OCI-LY7 (cell line): ENCODE measurements at places on chromosomes 12 and 14.

DNA sequence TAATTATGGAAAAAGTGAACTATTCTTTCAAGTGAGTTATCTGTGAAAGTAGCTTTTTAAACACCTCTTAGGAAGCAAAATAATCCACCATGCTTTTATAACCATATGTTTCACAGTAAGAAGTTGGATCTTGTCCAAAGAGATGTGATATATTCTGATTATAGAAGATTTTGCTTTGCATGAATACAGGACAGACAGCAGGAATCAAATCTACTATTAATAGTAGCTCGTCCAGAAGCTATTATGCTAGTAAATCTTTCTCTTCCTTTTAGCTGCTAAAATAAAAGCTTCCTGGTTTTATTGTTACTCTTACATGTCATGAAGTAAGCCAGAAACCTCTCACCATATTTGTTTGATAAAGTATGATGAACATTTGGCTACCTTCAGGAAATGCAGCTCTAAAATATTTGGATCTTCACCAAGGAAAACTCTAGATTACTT lies 257.0 kb downstream of the IPO8 start:
- DNase-seq, result no peak

DNA sequence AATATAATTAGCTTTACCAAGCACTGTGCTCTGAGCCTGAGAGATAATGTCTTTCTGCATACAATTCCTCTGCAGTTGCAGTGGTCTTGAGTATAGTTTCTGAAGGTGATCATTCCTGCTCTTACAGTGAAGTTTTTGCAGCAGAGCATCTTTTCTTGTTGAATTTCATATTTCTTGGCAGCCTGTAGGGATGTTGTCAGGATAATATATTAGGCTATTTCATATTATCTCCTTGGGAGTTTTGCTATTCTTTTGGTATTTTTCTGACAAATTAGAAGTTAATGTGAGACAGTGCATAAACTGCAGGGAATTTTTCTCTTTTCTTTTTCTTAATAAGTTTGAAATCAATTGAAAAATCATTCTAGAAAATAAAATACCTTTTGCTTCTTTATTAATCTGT lies 1502.6 kb upstream of the FLRT2 start:
- DNase-seq, result no peak

DNA sequence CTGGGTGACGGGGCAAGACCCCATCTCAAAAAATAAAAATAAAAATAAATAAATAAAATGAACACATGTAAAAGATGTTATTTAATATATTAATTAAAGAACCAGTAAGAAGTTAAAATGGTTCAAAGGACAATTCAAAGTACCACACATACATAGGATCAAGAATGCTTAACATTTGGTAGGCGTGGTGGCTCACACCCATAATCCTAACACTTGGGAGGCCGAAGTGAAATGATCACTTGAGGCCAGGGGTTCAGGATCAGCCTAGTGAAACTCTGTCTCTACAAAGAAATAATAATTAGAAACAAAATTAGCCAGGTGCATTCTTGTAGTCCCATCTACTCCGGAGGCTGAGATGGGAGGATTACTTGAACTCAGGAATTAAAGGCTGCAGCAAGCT lies 53.3 kb downstream of the SPATS2 start:
- DNase-seq, result no peak

- no peak for DNase-seq
Measured at GRCh38 chr12:38149395-38150073, 167.0 kb upstream of the ALG10B start.

GRCh38 chr12:92759634-92760268 lies 57.0 kb downstream of the PLEKHG7 start:
- DNase-seq, result no peak

- no peak for DNase-seq
Measured at GRCh38 chr12:65993173-65993572, 137.4 kb downstream of the LLPH start.

DNA sequence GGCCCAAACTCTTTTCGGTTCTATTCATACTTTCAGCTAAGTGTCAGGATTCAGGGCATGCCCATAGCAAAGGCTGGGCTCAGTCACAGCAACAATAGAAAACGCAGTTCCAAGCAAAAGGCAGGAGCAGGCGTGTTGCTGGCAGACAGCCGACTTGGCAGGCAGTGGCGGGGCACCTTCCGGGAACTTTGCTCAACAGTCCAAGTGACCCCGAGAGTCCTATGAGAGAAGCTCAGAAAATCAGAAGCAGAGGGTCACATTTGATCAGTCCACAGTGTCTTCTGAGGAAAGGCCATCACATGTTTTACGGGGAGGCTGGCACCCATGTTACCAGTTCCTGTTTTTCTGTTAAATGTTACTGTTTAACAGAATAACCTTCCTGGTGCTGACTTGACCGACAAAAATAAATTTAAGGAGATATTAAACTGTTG lies 115.0 kb downstream of the DACT1 start:
- no peak for DNase-seq

- DNase-seq, result peak; percentile 6
Measured at GRCh38 chr12:52390739-52391617, 5.5 kb upstream of the KRT84 start.

- peak; percentile 83 for DNase-seq
Measured at GRCh38 chr14:70780396-70781075, 28.8 kb downstream of the MAP3K9 start.

- no peak for DNase-seq
Measured at GRCh38 chr14:31419179-31419966, 977 bp downstream of the HEATR5A start.

DNA sequence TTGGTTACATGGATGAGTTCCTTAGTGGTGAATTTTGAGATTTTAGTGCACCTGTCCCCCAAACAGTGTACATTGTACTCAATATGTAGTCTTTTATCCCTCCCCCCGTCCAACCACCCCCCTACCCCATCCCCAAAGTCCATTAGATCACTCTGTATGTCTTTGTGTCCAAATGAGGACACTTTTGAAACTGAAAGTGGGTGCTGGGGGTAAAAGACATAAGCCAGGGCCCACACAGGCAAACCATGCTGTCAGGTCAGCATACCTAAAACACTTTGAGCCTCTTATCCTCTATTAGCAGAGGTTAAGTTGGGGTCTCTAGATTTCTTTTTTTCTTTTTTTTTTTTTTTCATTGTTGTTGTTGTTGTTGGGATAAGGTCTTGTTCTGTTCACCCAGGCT lies 31.3 kb upstream of the KICS2 start:
- DNase-seq, result no peak
